NCI-H2081 (cell line): ENCODE measurements at places on chromosomes 12 and 14.

DNA sequence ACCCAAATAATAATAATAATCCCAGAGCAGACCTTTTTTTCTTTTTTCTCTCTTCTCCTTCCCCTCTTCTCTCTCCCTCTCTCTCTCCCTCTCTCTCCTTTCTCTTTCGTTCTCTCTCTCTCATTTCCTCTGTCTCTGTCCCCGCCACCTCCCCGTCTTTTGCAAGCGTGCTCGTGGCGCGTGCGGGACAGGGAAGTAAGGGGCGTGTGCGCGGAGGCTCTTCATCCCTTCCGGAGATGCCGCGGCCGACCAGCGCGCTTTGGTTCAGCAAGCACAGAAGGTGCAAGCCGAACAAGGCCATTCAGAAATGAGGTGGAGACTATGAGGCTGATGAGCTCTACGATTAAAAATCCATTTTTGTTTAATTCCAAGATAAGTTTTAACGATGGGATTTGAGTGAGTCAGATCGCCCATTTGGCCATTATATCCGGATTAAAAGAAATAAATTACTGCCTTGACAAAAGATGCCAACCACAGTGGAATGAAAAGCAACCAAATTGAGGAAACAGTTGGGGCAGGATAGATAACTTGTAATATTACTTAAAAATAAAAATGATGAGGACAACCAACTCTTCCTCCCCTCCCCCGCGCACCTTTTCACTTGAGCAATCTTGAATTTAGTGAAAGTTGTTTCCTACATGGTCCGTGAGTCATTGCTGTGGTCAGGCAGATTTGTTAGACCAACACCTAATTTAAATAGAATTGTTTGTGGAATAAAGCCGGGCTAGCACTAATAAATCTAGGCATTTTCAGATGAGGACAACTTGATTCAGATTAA, 1.2 kb upstream of the AMIGO2 start:
- DNase-seq = no peak

DNA sequence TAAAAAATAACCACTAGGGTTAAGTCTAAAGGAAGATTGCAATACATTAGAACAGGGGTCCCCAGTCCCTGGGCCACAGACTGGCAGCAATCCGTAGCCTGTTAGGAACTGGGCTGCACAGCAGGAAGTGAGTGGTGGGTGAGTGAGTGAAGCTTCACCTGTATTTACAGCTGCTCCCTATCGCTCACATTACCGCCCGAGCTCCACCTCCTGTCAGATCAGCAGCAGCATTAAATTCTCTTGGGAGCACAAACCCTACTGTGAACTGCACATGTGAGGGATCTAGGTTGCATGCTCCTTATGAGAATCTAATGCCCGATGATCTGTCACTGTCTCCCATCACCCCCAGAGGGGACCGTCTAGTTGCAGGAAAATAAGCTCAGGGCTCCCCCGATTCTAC, 15.5 kb downstream of the ADGRD1 start:
- no peak for DNase-seq

- DNase-seq = peak; percentile 40
These were observed 17.4 kb upstream of the B4GALNT3 start for GRCh38 chr12:442235-442884.

DNA sequence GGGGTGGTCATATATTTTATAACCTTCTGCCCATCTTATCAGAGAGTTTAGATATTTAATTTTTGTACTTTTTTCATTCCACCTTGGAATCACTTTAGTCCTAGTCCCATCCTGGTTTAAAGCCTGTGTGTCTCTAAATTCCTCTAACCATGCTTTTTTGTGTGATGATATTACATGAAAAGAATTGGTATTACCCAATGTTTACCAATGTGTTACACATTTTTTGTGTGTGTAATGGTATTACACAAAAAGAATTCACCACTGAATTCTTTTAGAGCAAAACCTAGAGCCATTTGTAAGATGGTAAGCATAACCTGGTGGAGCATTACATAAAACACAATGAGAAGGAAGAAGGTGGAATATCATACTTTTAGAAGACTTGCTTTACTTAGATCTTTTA, 77.5 kb downstream of the FAR2 start:
- DNase-seq = no peak

DNA sequence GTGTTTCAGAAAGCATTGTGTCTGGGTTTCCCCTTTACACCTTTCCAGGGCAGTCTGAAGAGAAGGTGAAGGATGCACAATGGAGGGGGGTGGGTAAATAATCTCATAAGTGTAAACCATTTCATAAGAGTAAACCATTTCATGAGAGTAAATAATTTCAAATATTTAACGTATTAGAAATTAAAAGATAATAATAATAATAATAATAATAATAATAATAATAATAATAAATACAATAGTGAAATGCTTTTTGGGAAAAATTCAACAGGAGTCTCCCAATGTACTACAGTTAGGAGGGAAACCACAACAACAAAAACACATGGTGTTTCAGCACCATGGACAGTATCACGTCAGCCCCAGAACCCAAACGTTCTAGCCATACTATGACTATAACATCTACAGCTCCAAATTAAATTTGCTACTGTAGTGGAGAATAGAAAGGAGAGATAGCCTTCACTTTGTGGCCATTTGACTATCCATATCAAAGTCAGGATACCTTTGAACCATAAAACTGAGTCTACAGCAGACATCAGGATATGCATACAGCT, 691.8 kb downstream of the BCL11B start:
- no peak for DNase-seq

GRCh38 chr14:39303115-39303514, 69.4 kb downstream of the MIA2 start:
- no peak for DNase-seq

DNA sequence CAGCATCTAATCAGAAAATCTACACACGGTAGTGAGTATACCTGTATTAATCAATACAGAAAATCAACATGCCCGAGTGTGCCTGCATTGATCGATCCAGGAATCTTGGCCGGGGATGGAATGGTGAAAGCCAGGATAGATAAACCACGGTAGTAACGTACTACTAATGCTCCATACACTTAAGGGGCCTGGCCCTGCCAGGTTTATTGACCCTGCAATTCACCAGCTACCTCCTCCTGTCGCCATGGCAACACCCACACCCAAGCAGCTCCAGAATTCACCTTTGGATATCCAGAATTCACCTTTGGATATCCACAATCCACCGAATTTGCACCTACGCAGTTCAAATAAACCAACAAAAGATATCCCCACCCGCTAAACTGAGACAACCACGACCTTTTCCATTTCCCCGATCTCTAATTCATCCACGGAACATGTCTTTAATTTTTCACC, 14.8 kb upstream of the CALM1 start:
- DNase-seq = peak; percentile 79

DNA sequence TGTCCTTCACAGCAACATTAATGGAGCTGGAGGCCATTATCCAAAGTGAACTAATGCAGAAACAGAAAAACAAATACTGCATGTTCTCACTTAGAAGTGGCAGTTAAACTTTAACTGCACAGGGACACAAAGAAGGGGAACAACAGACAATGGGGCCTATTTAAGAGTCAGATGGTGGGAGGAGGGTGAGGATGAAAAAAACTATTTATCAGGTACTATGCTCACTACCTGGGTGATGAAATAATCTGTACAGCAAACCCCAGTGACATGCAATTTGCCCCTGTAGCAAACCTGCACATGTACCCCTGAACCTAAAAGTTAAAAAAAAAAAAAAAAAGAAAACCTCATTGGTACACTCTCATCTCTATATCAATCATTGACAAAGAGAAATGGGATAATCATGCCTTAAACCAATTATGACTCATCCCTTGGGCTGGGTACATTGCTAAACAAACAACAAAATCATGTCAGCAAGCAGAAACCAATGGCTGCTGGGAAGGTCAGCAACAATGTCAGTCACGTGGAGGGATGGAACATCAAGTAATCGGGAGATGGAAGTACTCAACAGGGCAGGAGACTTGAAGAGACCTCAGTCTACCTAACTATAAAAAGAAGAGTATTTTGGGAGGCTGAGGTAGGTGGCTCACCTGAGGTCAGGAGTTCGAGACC, 479.2 kb downstream of the RMST start:
- no peak for DNase-seq

- no peak for DNase-seq
These were observed 12.1 kb downstream of the SYNE3 start for GRCh38 chr14:95504135-95505029.

DNA sequence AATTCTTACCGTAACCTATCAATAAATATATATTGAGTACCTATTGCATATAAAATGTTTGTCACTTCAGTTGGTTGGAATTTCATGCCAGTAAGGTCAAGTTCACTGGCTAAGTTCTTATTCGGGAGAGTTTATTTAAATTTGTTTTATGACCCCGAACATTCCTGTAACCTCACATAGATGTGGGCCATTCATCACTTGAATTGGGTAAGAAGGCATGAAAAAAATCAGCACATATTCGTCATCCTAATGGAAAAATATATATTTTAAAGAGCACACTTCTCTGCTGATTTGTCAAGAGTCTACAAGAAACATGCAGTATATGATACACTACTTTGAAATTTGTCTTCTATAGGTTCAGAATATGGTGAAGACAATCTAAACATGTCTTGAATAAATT, 263.4 kb downstream of the CCDC91 start:
- DNase-seq = no peak

DNA sequence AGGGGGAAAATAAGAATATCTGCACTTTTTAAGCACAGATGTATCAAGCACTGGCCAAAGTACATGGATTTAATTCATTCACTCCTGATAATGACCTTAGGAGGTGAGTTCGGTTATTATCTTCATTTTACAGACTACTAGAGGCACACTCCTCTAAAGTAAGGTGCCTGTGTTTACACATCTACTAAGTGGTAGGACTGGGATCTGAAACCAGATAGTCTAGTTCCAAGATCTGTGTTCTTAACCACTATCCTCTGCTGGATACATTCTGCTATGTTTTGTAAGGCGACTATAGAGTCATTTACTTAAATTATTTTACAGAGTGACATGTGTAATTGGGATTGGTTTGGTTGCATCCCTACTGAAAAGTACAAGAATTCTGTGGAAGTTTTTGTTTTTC, 175.3 kb downstream of the ESR2 start:
- no peak for DNase-seq

- no peak for DNase-seq
These were observed 1.6 kb downstream of the ATXN7L3B start for GRCh38 chr12:74539261-74539660.

DNA sequence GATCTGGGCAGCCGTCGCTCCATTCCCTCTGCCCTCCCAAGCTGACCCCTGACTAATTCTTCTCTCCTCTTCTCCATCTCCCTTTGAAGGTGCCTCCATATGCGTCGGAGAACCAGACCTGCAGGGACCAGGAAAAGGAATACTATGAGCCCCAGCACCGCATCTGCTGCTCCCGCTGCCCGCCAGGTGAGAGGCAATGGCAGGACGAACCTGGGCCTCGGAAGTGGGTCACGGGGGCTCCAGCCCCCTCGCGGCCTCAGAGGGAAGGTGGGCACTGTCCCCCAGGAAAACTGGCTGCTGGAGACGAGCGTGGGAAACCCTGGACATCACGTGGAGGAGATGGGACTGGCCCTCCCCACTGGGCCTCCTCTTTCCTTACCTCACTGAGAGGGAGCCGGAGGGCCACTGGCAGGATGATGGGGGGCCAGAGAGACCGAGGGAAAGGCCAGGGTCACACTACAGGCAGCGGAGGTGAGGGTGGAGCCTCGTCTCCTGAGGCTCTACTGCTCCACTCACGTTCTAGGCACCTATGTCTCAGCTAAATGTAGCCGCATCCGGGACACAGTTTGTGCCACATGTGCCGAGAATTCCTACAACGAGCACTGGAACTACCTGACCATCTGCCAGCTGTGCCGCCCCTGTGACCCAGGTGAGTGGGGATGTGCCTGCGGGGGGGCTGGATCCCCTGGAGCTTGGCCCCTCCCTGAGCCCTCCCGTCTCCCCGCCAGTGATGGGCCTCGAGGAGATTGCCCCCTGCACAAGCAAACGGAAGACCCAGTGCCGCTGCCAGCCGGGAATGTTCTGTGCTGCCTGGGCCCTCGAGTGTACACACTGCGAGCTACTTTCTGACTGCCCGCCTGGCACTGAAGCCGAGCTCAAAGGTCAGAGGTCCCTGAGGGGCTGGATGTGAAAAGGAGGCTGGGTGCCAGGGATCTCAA, 806 bp downstream of the LTBR start:
- DNase-seq = no peak

DNA sequence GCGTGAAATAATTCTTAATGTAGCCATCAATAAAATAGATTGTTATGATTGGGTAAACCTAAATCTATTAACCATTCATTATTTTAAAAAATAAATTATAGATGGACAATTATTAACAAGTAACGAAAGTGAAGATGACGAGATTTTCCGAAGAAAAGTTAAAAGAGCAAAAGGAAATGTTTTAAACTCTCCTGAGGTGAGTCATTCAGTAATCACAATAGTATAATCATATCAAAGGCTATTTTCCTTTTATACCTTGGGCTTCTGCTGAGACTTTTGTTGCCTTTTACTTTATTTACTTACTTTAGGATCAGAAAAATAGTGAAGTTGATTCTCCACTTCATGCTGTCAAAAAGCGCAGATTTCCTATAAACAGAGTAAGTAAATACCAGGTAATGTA, 45.6 kb downstream of the FANCM start:
- no peak for DNase-seq
